ENCODE measurements at places on chromosomes 6 and 20.

- DNase-seq = no peak
Measured at GRCh38 chr6:57298741-57299140, 18.7 kb upstream of the PRIM2 start.

- DNase-seq = no peak
Measured at GRCh38 chr20:21294755-21295154, 8.4 kb upstream of the XRN2 start.

DNA sequence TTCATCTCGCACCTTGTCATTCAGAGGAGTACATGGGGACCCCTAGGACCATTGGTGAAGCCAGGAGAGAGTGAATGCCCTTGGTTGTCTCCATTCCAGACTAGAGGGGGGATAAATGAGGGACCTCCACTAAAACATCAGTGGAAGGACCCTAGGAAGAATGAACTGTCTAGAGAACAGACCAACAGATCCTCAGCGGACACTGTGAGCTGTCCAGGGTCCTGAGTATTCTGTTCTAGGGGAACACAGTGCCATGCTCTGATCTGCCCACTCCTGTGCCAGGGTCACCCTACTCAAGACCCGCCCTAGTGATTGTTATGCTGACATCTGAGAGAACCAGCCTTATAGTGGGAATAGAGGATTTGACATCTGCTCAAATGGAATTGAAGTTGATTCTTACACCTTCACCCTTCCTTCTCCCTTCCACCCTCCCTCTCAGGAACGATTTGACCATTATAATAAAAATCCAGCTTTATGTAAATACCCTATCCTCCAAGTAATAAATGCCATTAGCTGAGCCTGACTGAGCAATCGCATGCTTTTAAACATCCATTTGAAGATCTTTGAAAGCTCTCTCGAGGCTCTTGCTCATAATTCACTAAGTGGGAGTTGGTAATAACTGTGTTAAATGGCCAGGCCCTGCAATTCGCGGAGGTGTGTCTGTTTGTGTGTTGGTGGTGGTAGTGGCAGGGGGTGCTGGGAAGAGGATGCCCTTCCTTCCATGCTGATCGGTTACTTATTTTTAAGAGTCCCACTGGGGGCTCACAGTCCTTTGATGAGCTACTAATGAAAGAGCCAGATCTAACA is 43.6 kb upstream of the SLC32A1 start:
- no peak for DNase-seq

GRCh38 chr6:111238464-111239119 is 151.3 kb downstream of the SLC16A10 start:
- DNase-seq = no peak

DNA sequence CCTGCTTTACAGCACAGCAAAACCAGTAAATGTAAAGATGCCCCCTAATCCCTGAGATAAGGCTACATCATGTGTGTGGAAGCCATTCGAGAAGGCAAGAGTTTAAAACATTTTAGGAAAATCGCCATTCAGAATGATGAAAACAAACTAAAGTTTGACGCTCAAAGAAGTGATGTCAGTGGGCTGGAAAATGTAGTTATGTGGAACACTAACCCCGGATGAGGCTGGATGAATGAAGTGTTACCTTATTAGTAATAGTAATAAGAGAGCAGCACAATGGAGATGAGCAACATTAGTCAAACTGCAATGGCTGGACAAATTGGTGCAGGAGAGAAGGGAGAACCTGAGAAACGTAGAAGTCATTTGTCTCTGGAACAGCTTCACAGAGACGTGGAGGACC is 130.7 kb upstream of the ARID1B start:
- no peak for DNase-seq

DNA sequence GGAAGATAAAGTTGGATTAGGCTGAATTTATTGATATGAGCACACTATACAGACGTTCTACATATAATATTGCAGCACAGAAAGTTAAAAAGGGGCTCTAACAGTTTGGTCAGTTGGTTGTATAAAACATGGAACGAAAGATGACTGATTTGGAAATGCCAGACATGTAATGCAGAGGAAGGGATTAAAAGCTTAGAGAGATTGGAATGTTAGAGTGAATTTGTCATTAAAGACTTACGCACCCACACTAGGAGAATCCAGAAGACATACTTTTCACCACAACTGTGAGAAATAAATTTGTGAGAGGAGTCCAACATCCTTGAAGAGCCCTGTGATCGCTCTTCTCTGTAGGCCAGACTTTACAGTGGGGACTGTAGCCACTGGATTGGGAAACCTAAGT is 134.7 kb downstream of the GPR63 start:
- DNase-seq = no peak

GRCh38 chr6:42782689-42783176 is 881 bp downstream of the BICRAL start:
- peak; percentile 60 for DNase-seq

GRCh38 chr6:1722801-1723200 is 113.1 kb downstream of the FOXC1 start:
- no peak for DNase-seq

DNA sequence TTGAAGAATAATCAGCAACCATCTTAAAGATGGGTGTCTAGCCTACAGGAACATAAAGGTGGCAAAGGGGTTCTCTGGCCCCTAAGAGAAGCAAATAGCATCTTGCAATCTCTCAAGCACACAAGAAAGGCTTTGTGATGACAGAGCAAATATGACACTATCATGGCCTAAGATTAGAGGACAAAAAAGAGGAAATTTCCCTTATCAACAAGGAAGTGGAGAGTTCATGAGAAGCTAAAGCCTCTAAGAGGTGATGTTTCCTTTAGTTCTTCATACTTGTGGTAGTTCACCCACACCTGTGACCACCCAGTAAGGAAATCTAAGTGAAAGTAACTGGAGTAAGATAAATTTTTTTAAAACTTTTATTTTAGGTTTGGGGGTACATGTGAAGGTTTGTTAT is 88.4 kb downstream of the OLIG3 start:
- DNase-seq = no peak
